Amygdala (tissue), 56 donors: ENCODE measurements at places on chromosomes 4 and X.

- DNase-seq: no peak
These were observed 48.1 kb upstream of the PLK4 start for GRCh38 chr4:127832585-127832984.

GRCh38 chr4:153593161-153593560 lies 90.9 kb upstream of the TLR2 start:
- no peak for DNase-seq

DNA sequence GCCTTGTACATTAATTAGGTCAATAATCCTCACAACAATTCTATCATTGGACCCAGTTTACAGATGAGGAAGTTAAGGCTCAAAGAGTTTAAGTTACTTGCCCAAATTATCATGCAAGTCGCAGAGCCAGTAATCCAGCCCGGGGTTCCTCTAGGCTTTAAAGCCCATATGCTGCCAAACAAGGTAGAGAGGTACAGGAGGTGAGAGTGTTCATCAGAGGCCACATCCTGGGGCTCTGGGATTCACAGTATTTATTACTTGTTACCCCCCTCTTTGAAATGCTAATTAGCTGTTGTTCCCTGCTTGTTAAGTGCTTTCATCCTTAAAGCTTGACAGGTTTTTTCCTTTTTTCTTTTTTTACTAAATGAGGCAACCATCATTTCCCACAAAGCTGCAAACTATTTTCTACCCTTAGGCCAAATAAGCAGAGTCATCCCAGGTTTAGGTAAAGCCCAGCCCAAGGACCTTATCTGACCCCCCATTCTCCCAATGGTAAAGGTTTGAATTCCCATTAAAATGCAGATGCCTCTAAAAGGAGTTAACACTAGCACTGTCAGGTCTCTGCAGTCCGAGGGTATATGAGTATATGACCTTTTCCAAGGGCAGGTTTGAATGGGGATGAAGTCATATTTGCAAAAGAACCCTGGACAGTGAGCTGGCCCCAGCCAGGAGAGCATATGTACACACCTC lies 150.3 kb downstream of the SOX3 start:
- no peak for DNase-seq

DNA sequence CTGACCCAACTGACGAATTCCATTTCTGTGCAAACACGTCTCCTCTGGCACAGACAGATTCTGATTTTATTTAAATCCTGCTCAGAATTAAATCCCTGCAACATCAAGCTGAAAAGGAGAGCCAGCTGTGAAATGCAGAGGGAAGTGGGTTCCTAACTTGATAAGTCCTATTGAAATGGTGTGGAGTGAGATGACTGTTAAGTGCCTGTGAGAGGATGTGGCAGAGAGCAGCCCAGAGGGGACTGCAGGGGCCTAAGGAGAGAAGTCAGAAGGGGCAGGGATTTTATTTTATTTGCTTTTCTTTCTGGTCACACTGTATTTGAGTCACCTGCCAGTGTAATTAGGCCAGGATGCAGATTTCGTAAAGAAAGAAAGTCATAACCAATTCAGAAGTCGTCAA lies 277.4 kb downstream of the NKX6-1 start:
- no peak for DNase-seq

DNA sequence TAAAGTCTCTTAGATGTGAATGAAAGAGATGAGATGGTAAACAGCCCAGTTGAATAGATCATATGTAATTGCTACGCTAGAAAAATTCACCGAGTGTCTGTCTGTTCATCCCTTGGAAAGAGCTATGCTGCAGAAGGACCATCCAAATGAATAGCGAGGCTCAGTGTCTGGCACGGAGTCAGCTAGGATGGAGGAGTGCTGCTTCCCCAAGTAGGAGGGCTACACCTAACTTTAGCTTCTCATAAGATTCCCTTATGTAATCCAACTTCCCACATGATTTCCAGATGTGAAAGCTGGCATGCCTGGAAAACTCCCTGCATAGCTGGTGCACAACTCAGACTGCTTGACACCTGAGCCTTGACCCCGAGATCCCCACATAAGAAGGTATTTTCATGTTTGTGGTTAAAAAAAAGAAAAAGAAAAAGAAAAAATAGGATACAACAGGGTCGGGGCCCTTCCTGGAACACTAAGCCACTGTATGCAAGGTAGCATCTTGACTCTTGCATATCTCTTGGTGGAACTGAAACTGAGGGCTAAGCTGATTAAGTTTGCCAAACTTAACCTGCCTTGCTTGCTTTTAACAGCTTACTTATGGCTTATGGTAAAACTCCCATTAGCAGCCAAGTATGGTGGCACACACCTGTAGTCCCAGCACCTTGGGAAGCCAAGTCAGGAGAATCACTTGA lies 82.3 kb downstream of the FREM3 start:
- DNase-seq: no peak

DNA sequence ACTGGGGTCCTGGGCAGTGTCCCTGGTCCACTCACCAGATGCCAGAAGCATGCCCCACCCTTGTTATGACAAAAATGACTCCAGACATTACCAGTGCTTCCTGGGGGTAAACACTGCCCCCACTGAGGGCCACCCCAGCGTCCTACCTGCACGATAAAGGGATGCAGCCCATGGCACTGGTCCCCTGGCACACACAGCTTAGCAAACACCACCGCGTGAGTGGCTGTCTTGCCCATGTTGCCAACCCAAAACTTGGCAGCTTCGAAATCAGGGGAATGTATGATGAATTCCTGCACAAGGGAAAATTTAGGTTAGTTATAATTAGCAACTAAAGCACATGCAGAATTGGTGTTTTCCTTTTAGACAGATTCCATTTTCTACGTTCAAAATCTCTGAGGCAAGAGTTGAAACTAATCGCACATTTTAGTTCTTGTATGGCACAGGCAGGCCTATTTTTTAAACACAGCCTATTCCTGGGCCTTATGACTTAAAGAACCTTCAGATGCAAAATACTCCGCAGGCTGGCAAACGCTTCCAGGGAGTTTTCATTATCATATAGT lies 30.4 kb downstream of the ACOX3 start:
- no peak for DNase-seq

DNA sequence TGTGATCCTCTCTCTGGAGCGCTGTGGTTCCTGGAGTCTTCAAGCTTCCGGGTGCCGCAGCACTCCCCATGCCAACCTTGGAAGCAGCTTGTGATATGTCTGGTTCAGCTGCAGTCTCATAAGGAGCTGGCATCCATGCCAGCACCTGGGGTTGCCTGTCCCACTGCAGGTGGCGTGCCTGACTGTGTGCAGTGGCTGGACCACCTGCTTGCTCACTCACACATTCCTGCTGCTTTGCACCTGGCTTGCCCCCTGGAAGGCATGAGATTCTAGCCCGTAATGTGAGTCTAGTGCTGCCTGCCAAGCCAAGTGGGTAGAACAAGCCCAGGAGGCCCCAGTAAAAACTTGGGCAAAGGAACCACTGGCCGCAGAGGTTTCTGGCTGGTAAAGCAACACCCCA lies 687.2 kb upstream of the AADAT start:
- DNase-seq: no peak

DNA sequence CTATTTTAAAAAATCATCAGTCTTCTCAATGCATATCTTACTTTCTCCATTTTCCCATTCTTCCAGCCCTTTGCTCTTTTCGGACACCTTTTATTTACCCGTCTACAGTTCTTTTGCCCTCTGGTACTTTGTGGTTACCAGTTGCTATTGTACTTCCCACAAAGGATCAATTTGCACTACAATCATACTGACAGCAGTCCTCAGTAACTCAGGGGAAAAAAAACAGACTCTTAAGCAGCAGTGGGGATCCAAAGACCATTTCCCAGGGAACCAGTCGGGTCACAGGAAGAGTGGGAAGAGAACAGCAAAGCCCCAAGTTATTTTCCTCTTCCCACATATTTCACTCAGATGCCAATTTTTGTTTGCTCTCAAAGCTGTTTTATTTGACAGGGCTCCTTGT lies 23.1 kb downstream of the DMD start:
- no peak for DNase-seq

GRCh38 chr4:176380352-176381157 lies 60.8 kb downstream of the SPCS3 start:
- DNase-seq: no peak

DNA sequence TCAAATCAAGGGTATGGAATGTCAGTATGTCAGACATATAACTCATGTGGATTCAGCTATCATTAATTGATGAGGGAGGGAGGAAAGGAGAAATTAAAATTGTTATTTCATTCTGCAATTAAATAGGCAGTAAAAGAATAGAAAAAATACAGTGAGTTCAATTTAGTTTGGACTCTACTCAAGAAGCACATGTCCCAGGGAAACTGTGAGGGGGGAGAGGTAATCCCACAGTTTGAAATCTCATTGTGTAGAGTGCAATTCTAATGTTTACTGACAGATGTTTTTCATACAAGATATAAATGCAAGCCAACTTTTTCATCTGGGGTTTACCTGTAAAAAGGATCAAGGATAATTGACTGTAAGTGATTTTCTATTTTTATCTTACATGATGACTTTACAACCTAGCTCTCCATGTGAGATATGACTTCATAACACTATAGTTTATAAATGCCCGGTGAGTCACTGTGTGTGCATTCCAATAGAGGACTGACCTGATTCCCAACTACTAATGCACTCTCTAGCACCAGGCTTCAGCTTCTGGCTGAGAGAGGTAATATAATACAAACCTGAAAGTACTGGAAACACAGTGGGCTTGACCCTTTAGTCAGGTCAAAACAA lies 35.2 kb upstream of the SCD5 start:
- no peak for DNase-seq

DNA sequence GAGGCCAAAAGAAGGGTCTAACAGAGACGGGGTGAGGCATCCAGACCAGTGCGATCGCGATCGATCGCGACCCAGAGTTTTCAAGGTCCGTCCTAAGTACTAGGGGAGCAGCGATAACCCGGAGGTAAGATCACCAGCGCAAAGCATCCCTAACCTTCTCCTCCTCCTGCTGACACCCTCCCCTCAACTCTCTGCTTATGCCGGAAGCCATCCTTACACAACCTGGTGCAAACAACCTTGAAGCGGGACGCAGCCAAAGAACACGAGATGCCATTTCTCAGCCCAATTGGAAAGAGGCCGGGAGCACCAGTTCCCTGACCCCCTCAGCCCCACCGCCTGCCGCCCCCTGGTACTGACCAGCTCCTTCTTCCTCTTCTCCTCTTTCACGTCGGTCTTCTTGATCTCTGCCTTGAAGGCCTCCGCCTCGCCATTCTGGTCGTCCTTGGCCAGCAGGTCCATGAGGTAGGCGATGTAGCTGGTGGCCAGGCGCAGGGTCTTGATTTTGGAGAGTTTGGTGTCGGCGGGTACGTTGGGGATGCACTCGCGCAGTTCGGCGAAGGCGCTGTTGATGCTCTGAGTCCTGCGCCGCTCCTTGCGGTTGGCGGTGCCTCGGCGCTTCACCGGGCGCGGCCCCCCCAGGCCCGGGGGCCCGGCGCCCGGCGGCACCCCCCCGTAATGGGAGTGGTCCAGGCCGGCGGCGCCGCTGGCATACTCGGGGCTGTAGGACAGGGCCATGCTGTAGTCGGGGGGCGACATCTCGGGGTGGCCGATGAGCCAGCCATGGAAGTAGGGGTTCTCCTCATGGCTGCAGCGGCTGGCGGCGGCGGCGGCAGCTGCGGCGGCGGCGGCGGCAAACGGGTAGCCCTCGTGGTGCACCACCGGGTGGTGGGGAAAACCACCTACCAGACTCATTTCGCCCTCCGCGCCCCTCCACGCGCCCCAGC lies 1.4 kb downstream of the HAND2 start:
- DNase-seq: no peak

DNA sequence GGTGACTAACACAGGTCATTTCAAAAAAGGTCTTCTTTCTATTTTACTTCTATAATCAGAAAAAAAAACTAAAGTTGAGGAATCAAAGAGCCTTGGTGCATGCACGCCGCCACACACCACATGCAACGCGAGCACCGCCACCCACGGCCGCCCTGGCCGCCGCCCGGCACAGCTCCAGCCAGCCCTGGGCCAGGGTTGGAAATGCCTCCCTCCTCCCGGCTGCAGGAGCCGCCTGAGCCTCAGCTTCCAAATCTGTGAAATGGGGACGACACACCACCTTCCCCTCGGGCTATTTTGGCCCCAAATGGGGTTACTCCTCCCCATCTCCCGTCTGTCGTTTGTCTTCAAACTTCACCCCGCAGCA lies 39.7 kb upstream of the MAN2B2 start:
- DNase-seq: no peak

GRCh38 chr4:67084783-67085182 lies 460.5 kb downstream of the CENPC start:
- no peak for DNase-seq

- no peak for DNase-seq
These were observed 2.2 kb upstream of the MID2 start for GRCh38 chrX:107823456-107823855.

DNA sequence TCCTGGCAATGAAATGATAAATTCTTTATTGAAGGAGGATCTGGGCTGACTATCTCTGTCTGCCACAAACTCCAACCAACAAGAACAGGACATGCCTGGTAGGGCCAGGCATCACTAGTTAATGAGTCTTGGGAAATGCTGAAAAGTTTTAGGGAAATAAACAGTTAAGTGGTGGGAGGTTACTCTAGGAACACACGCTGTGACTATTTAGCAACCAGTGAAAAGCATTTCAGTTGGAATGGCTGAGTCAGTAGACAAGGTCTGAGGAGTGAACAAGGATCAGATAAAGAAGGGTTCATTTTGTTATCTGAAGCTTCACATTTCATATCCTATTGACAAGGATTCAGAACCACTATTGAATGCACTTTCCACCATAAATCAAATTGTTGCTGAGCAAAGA lies 394.9 kb upstream of the BOD1L1 start:
- no peak for DNase-seq

GRCh38 chrX:38985945-38986344 lies 184.7 kb downstream of the MID1IP1 start:
- DNase-seq: no peak

- no peak for DNase-seq
These were observed 46.5 kb downstream of the NEIL3 start for GRCh38 chr4:177356206-177356605.

DNA sequence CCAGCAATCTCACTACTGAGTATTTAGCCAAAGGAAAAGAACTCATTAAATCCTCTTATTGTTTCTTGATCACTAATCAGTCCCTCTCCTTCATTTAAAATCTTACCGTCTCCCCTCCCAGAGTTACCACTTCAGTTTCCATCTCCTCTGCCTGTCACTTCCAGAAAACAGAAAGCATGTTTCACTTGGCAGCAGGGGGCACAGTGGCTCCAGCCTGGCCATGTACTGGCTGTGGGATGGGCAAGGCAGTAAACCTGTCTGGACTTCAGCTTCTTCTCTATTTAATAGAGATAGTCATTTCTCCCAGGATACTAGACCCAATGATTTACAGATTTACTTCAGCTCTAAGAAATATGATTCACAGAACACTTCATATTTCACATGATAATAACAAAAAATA lies 63.2 kb downstream of the CD40LG start:
- DNase-seq: no peak

DNA sequence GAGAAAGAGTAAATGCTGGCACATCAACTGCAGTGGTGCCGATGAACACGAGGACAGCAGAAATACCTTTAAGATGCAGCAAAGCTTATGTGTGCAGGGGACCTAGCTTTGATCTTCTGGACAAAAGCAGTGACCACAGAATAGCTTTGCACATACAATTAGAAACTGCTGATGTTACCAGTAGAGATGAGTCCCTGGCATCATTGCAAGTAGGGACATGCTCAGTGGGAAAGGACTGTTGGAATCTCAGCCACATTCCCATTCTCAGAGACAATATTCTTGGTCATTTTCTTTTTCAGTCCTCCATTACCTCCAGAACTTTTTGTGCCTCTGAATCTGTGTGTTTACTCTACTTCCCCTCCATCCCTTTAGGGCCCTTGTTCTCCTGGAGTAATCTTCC lies 16.9 kb upstream of the PDLIM3 start:
- DNase-seq: no peak
